ENCODE measurements at places on chromosomes 11 and 22. TPM values are rescaled to one million over a fixed set of nuclear protein-coding genes. Genes with fewer than 3 reads are reported as not detected.

GRCh38 chr11:35141571-35141971 lies 2.6 kb downstream of the CD44 start:
- no peak for DNase-seq

DNA sequence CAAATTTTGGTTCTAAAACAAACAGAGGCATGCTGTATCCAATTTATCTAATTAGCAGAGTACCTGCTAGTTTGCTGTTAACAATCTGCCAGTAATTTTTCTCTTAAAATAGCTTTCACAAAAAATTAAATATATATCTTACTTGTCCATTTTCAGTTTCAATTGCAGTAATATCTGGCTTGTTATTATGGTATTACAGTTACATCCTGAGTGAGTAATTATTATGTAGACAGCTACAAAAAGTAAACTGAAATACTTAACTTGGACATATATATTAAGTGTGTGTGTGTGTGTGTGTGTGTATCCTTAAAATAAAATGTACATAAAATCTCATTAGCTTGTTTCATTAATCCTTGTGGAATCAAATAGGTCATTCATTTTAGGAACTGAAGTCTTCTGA lies 148.7 kb downstream of the LUZP2 start:
- no peak for DNase-seq

DNA sequence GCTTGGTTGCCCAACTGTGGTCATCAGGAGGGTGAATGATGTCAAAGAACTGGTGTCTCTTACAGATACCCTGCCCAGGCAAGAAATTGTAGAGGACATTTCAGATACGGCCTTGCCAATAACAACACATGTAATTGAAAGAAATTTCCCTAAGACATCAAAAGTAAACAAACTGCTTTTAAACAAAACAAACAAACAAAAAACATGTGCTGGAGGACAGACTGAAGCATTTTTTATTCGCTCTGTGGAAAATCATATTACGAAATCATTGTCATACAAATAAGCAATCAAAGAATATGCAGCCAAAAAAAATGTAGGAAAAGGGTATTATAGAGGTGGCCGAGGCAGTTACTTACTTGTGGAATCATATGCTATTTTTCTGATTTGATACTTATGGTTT lies 52.1 kb upstream of the MYEOV start:
- no peak for DNase-seq

- no peak for DNase-seq
These were observed 270.5 kb downstream of the TENM4 start for GRCh38 chr11:79170321-79170720.

DNA sequence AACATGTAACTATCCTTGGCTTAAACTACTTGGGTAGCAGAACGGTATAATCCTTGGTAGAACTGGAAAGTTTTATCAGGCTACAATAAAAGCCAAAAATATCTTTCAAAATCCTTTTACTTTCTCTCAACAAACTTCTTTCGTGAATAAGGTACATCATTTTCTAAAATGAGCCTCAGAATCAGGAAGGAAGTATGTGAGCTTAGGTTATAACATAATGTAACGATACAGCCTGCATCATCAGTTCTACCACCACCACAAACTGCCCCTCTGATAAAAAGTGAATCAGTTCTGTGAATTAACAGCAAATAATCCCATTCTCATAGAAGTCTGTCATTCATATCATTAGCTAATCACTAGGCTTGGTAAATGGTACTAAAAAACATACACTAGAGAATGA lies 244.3 kb downstream of the SBF2 start:
- no peak for DNase-seq

The TIMP3 gene
- total RNA-seq = 251 TPM

The IGSF22 gene
- 2.0 TPM for total RNA-seq

All from lung (tissue), 17 donors.